ENCODE measurements at places on chromosomes 11 and 22.
A peak's percentile ranks its signal among the peaks of the same experiment; 100 is the strongest.

- peak; percentile 22 for DNase-seq
Observed at GRCh38 chr11:121426476-121427399, 25.4 kb upstream of the SORL1 start.

DNA sequence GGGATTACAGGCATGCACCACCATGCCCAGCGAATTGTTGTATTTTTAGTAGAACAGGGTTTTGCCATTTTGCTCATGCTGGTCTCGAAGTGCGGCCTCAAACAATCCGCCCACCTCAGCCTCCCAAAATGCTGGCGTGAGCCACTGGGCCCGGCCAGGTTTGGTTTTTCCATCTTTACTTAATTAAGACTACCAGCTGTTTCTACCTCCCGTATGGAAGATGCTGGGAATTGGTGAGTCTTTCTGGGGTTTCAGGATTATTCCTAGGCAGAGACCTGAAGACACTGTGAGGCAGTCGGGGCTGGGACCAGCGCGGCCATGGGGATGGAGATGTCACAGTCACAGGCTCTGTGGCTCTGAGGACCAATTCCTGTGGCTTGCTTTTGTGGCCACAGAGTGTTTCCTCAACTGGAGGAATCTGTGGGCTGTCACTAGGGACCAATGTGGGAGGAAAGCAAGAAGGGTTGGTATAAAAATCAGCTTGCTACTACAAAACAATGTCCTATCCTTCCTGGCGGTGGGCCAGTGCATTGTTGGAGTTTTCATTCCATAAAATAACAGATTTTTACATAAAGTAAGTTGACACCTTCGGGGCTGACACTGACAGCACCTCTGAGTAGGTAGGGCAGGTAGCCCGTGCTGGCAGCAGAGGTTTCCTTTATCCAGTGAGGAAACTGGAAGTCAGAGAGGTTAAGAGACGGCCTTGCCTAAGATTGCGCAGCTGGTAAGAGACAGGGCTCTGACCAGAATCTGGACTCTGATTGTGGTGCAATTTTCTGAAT lies 8.4 kb upstream of the FTH1 start:
- no peak for DNase-seq

DNA sequence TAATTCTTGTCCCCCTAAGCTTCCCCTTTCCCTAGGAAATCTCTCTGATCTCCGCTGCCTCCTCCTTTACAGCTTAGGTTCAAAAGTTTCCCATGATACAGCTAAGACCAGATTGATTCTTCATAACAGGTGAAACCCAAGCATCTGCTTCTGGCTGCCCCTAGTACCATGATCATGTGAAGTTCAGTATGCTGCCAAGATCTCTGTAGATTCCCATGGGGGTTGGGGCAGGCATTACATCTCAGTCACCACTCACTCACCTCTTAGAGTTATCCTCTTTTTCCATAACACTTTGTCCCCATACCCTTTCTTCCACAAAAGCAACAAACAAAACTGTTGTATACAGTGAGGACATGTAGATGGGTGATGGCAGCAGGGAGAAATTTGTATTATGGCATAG lies 44.0 kb downstream of the RRP8 start:
- no peak for DNase-seq

- no peak for DNase-seq
Observed at GRCh38 chr11:46307369-46307768, 29.9 kb downstream of the CREB3L1 start.
